ENCODE measurements at places on chromosomes 12 and 14.

- no peak for DNase-seq
These were observed 65.6 kb downstream of the SERPINA3 start for GRCh38 chr14:94677747-94678146.

DNA sequence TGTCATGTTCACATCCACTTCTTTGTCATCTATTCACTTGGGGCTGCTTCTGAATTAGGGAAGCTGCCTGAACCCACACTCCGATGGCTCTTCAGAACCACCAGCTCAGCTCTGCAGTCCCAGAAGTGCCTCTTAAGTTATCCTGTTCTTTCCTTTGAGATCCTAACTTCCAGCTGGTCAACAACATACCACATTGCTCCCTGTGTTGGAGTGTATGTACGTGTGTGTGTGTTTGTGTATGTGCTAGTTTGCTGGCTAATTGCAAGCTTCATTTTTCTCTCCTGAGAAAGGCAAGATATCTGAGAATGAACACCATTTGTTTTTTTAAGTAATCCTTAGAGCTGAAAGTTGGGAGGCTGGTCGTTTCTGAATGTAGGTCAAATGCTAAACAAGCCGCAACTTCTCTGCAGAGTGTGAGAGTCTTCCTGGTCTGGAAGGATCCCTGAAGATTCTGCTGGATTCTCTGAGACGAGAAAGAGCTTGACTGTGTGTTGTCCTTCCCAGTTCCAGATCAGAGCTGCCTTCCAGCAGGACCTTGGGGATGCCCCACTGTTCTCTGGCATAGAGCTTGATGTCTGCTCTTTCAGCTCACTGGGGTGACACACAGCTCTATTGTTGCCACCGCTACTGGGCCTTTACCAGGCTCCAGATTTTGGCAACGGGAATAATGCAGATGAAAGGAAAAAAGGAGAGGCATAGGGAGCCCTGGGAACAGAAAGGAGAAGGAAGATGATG is 839 bp downstream of the GSG1 start:
- DNase-seq = no peak

DNA sequence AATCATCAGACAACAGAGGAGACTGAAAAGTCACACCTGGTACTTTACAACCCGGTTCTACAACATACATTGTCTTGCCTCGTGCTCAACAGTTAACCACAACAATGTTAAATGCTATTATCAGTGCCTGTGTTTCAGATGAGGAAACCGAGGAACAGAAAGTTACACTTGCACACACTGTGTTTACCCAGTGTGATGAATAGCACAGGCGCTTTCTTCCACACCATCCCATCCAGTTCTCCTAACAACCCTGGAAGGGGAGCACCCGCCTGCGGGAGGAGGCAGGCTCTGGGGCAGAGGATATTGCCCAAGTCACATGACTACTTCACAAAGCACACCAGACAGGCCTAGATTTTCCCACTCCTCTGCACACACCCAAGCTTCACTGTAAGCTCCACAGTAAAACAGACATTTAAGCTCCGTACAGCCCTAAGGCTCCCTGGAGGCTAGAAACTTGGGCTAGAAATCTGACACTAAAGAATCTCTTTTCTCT is 21.8 kb downstream of the NCKAP5L start:
- DNase-seq = no peak

DNA sequence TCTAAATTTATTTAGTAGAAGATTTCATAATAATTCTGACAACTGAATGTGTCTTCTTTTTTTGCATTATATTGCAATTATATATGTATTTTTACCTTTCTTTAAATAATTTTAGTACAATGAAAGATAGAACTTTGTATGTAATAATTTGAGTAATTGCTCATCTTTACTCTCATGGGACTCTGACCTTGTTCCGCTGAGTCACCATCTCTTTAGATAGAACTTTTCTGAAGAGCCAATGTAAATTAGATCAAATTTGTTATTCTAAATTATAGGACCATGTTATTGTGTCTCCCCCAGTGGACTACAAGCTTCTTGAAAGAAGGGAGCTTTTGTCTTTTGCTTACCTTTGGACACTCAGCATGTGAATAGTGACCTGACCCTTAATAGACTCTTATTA is 96.1 kb downstream of the TRHDE start:
- DNase-seq = no peak

DNA sequence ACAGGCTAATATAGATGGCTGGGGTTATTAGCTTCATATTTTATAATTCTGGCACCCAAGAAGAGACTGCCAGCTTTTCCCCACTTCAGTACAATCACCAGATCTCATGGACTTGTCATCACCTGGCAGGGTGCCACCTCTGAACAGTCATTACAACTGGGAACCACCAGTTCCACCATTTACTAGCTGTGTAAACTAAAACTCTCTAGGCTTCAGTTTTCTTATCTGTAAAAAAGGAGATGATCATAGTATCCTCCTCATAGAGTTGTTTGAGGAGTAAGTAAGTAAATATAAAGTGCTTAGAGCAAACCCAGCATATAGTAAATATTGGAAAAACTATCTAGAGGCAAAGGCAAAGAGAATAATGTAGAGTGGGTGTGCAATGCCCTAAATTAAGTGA is 19.3 kb downstream of the CPNE8 start:
- no peak for DNase-seq

DNA sequence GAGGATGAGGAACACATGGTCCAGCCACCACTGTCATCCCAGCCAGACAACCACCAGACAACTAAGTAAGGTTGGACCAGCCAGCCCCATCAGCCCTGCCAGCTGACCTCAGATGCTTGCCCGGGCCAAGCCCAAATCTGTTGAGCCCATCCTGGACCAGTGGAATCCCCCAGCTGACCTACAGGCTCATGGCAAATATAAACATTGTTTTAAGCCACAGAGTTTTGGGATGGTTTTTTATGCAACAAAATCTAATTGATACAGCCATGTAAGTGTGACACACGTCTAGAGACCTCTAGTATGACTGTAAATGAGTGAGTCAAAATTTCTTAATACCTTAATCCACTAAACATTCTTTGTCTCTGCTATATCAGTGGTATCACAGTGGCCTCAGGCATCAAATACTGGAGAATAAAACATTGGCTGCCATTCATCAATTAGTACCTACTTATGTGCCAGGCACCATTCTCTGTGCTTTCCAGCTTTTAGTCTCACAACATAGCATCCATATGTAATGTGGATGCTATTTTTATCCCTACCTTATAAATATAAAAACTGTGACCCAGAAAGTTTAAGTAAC is 24.2 kb upstream of the NT5DC3 start:
- DNase-seq = no peak

GRCh38 chr12:46160101-46160980 is 108.5 kb downstream of the SLC38A1 start:
- peak; percentile 82 for DNase-seq

GRCh38 chr14:22995889-22996625 is 13.7 kb upstream of the AJUBA start:
- no peak for DNase-seq

GRCh38 chr14:54329082-54329695 is 67.6 kb upstream of the CDKN3 start:
- no peak for DNase-seq

DNA sequence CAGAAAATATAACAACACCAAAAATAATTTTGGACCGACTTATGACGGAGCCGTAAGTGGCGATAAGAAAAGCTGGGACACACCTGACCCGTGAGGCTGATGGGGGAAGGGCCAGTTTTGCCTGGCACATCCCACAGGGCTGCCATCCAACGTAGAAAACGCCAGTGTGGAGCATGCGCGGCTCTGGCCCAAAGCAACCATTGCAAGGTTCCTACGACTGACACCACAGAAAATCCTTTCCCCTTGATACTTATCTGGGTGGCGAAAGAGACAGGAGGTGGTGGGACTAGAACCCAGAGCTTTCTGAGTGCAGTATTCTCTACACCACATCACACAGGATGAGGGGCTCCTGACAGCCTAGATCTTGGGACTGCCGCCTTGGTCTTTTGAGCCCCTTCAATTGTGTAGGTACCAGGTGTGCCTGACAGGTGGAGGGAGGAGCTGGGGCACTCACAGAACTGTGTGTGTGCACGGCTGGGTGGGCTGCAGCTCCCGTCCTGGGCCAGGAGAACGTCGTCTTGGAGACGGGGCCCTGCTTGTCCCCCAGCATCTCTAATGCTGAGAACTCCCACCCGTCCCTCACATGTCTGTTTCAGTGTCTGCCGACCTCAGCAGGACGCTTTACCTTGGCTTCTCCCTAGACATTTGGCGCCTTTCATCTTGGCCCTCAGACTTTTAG is 17.4 kb upstream of the CACNA2D4 start:
- DNase-seq = peak; percentile 75

DNA sequence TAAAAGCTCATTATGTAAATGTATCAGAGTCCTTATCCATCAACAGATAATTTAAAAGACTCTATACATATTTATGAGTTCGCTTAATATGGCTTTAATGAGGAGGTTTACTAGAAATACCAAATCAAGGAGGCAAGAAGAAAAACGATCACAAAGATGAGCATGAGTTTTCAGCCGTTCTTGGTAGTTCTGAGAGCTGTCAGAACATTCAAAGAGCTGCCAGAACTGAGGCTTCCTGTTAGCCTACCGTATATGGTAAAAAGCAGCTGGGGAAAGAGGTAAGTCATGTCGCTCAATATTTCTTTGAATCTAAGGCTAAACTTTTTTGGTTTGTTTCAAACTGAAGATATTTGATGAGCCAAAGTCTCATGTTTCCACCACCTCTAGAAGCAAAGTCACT is 115.3 kb upstream of the PLXNC1 start:
- DNase-seq = no peak

DNA sequence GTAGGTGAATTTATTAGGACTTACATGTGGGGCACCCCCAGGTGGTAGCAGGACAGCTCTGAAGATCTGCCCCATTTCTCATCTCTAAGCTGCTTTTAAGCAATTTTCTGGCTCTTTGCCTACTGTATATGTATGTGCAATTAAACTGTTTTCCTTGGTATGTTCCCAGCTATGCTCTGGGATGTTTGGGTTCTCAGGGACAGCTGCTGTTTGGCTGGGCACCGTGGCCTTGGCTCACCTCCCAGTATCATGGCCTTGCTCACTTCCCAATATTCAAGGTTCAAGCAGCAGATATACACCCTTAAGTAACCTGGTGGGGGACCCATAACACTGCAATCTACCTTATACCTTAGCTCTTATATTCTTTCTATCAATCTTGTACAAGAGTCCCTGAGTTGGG is 53.7 kb upstream of the KITLG start:
- DNase-seq = no peak

GRCh38 chr12:92078167-92079053 is 67.2 kb downstream of the BTG1 start:
- no peak for DNase-seq

DNA sequence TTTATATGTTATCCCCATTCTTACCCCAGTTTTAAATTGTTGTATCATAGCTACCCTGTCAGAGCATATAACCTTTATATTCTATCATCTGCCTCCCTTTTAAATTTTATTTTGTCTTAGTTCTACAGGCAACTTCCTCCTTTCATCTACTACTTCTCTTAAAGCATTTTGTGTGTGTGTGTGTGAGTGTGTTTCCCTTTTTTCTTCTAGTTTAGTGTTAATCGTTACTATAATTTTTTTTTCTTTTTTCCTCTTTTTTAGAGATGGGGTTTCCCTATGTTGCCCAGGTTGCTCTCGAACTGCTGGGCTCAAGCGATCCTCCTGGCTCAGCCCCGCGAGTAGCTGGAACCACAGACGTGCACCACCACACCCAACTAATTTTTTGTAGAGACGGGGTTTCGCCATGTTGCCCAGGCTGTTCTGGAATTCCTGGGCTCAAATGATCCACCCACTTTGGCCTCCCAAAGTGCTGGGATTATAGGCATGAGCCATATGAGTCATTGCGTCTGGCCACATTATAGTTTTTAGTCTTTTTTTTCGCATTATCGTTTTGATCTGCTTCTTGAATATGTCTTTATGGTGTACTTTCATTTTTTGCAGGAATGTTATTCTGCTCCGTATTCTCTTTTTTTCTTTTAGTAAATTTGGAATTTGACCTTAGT is 33.1 kb upstream of the FBXO34 start:
- DNase-seq = no peak

GRCh38 chr14:61341275-61342206 is 20.2 kb downstream of the PRKCH start:
- DNase-seq = no peak

DNA sequence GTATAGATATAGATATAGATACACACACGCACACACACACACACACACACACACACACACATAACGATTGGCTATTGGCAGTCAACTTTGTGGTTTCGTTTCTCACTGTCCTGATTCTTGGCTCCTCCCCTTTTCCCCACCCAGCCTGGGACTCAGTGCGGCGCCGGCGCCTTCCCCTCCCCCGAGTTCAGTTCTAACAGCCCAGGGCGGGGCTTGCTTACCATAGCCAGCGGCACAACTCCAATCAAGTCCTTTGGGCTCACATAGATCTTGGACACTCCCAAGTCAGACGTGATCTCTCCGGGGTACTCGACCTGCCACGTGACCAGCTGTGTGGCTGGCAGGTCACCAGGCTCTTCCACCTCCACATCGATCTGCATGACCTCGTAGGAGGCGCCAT is 484.1 kb downstream of the GLT1D1 start:
- DNase-seq = no peak

- no peak for DNase-seq
These were observed 5.4 kb downstream of the SLC15A4 start for GRCh38 chr12:128818065-128819022.

- no peak for DNase-seq
These were observed 482 bp upstream of the PSMC1 start for GRCh38 chr14:90255871-90256270.

- no peak for DNase-seq
These were observed 6.7 kb downstream of the HOXC5 start for GRCh38 chr12:54039417-54040147.

- DNase-seq = no peak
These were observed 316.8 kb downstream of the CCDC91 start for GRCh38 chr12:28507033-28507432.

- no peak for DNase-seq
These were observed 142.3 kb downstream of the GLT1D1 start for GRCh38 chr12:128995619-128996018.

DNA sequence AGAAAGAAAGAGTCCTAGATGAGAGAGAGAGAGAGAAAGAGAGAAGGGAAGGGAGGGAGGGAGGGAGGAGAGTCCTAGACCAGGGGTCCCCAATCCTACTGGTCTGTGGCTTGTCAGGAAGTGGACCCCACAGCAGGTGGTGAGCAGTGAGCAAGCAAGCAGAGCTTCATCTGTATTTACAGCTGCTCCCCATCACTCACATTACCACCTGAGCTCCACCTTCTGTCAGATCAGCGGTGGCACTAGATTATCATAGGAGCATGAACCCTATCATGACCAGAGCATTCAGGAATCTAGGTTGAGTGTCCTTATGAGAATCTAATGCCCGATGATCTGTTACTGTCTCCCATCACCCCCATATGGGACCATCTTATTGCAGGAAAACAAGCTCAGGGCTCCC is 39.2 kb upstream of the AMN1 start:
- no peak for DNase-seq

DNA sequence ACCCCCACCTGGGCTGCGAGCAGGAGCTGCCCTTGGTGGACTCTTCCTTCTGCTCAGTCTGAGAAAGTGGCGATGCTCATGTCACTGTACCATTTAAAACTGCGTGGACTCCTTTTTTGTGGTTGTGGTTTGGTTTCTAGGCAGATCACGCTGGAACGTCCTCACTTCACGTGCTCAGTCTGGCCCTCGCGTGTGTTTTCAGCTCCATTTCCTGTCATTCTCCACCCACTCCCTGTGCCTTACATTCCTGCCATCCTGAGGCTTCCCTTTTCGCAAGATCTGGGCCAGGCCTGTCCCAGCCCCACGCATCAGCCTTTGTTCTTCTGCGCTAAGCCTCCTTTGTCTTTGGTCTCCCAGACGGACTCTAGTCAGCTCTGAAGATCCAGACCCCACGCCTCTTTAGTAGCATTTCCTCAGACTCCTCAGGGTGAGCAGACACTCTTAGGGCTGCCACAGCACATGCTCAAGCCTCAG is 105.4 kb downstream of the FBXL14 start:
- no peak for DNase-seq
